Neuronal stem cell (in vitro differentiated cells): ENCODE measurements at places on chromosomes 3 and 15.

DNA sequence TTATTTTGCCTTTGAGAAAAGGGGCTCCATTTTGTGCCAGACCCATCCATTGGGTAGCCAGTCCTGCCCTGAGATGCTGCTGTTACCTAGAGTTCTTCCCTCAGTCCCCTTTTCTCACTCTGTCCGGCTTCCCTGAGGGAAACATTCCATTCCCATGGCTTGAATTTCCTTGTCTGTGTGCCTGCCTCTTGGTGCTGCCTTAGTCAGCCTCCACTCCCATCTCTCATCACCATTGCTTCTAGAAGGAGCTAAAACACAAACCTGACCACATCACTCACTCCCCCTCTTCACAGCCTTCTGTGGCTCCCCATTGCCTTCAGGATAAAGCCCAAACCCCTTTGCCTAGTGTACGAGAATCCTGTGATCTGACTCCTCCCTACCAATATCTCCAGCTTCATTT is 25.2 kb upstream of the C2CD4B start:
- no peak for DNase-seq

DNA sequence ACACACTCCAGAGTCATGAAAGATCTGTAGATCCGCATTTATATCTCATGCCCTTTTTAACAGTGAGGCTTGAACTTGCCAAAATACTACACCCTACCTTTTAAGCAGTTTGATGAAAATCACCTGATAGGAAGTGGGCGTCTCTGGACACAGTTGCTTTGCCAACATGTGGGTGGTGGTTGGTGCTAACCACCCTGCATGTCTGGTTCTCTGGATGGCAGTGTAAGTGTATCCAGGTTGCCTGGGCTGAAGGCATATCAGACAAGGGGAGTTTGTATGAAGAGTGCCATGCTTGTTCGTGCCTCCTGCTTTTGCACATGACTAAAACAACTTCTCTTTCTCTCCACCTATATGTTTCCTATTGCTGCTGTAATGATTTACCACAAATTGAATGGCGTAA is 159.6 kb downstream of the GHSR start:
- DNase-seq: no peak

GRCh38 chr3:164023480-164023879 is 1054.8 kb downstream of the SI start:
- no peak for DNase-seq

DNA sequence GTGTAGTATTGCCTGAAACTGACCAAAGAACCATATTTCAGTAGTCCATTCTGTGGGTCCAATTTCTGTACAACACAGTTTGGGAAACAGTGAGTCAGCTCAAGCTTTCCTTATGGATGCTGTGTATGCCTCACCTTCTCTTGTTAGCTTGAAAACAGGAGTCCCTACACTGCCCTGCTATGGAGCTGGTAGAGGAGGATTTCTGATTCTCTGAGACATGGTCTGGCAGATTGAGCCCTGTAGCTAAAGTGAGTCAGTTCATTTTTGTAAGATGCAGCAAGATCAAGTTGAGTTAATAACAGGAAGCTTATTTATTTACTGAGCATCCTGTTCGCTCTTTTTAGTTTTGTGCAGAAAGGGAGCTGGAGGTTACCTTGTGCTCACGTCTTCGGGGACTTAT is 424.1 kb upstream of the RBMS3 start:
- DNase-seq: no peak

GRCh38 chr3:170257145-170257544 is 34.9 kb downstream of the PRKCI start:
- no peak for DNase-seq

- no peak for DNase-seq
Measured at GRCh38 chr15:85000189-85000864, 18.7 kb downstream of the PDE8A start.

GRCh38 chr15:77607894-77608261 is 24.8 kb downstream of the LINGO1 start:
- DNase-seq: no peak

- no peak for DNase-seq
Measured at GRCh38 chr15:100429116-100429728, 87.4 kb upstream of the ADAMTS17 start.

GRCh38 chr3:133945381-133946095 is 49.9 kb upstream of the RAB6B start:
- DNase-seq: no peak
